ENCODE measurements at places on chromosomes 6 and 20.

- DNase-seq: no peak
Measured at GRCh38 chr6:57262901-57263694, 41.0 kb upstream of the RAB23 start.

DNA sequence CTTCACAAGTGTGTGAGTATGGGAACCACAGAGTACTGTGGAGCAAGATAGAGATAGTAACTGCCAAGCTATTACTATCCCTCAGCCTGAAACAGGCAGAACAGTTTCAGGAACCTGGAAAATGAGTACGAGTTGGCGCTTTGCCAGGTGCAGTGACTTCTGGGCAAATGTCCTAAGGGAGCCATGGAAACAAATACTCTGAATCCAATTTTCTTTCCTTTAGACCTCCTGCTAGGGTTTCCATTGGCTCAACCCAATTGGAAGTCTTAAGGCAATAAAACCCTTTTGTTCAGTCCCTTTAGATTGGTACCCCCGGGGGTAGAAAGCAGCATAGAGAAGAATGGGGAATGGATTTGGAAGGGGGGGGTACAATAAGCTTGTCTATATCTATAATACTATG is 205.0 kb upstream of the EPHA7 start:
- DNase-seq: no peak

GRCh38 chr6:43386492-43386891 is 17.0 kb upstream of the ZNF318 start:
- no peak for DNase-seq

DNA sequence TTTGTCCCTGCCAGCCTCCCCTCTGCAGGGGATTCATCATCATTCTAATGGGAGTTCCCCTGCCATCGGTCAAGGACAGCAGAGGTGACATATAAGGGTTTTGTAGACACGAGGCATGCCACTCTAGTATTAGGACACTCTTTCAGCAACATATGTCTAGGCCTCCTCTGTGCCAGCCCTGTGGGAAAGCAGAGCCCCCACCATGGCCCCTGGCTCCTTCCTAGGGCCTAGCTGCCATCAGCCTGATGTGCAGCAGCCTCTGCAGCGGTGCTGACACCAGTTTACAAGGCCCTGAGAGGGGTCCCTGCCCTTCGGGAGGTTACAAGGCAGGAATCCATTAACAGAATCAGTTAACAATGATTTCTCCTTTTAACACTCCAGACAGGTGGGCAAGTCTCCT is 32.5 kb downstream of the TMEM242 start:
- DNase-seq: no peak

DNA sequence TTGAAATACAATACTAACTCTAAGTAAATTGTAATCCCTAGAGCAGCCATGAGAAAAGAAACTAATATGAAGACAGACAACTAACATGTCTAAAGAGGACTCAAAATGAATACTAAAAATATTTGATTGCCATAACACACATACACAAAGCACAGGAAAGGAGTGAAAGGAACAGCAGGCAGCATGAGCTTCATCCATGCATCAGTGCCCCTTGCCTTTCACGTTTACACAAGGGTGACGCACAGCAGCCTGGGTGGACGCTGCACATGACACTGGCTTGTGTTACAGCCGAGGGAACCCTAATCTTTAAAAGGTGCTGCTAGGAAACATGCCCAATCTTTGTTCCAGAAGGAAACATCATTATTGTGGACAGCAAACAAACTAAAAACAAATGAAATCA is 123.5 kb downstream of the MAN1A1 start:
- no peak for DNase-seq

DNA sequence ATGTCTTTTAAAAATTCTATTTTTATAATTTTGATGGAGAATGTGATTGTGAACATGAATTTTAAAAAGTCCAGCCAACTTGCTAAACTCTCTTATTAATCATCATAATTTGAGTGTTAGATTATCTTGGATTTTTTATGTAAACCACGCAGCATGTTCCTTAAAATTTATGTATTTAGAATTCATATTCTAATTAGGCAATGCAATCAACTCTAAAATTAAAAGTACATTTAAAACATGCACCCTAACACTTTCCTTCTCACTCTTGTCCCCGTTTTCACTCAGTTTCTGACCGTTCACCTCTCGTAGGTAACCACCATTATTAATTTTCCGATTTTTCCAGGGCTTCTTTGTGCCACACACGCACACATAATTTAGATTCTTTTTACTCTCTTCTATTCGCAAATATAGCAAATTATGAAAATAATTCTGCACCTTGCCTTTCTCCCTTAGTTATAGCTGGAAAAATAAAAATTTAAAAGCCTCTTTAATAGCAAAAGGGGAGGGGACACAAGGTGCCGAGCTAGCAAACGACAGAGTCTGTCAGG is 329 bp upstream of the ZKSCAN3 start:
- no peak for DNase-seq

- DNase-seq: no peak
Measured at GRCh38 chr6:21099338-21100314, 493.9 kb upstream of the SOX4 start.

- DNase-seq: no peak
Measured at GRCh38 chr6:154796484-154796883, 63.3 kb downstream of the SCAF8 start.

GRCh38 chr20:40646361-40646760 is 42.7 kb downstream of the MAFB start:
- DNase-seq: no peak

- no peak for DNase-seq
Measured at GRCh38 chr6:156953479-156954146, 176.4 kb downstream of the ARID1B start.
